ENCODE measurements at places on chromosomes 4 and X. TPM values are rescaled to one million over a fixed set of nuclear protein-coding genes. Genes with fewer than 3 reads are reported as not detected.

DNA sequence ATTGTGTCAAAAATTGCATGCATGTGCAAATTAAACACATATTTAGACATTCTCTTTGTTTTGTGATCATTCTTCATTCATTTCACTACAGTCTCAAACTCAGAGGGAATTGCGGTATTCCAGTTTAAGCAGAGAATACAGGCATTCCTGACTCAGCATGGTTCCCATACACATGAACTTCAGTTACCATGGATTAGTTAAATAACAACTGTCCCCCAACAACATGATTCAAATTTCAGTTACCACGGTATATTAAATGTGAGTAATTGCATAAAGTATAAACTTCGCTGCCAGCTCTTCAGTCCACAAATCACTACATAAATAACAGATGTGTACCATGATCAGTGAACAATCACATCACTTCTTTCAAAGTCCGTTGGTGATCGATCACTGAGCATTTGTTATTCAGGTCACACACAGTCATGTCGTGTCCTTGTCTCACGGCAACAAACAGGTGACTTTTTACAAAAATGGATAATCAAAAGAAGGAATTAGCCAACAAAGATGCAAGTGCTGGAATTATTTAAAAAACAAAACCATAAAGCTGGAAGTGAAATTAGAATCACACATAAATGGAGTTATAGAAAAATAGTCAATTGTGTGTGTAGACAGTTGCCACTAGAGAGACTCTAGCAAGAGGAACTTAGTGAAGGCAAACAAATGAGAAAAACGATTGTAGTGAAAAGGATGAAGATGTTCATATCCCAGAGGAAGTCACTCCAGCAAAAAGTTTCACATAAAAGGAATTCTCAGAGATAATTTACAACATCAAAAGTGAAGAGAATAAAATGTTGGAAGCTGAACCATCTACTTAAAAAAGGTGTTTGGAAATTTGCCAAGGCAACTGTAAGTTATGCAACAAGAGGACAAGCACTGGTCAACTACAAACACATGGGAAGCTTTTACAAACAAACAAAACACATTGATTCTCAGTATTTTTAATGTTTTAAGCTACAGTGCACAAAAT, 138.6 kb upstream of the SMARCAD1 start:
- H3K4me1 ChIP-seq = peaks cover 3% of the 10 kb centered on the region
- H3K36me3 ChIP-seq = no peaks in the 10 kb centered on the region
- H3K27ac ChIP-seq = no peak overlapping the region
- no peak overlapping the region for H3K4me3 ChIP-seq
- DNase-seq = no peak
- peaks cover 20% of the 10 kb centered on the region for H3K27me3 ChIP-seq

DNA sequence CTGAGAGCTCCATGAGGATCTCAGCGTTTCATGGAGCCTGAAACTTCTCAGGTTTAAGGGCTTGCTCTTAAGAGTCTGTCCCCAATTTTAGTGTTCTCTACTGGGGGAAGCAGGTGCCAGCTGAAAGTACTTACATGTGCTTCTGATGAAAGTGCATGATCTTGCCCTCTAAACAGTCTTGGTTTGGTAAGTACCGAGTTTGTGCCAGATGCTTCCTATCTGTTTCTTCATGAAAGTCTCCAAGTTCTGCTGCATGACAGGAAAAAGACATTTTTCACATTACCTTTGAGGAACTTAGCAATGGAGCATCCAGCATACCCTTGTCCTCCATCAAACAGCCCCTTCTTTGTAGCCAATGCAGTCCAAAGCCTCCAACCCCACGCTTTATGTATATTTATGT, 42.0 kb downstream of the FRMD7 start:
- H3K36me3 ChIP-seq = no peaks in the 10 kb centered on the region
- H3K27ac ChIP-seq = no peak overlapping the region
- DNase-seq = no peak
- H3K4me3 ChIP-seq = no peak overlapping the region
- H3K27me3 ChIP-seq = no peaks in the 10 kb centered on the region

Gene ITIH6
- total RNA-seq = 0.08 TPM

- peak overlapping the region; percentile 45 for H3K27ac ChIP-seq
- H3K27me3 ChIP-seq = peaks cover 13% of the 10 kb centered on the region
- no peak overlapping the region for H3K4me3 ChIP-seq
- no peaks in the 10 kb centered on the region for H3K36me3 ChIP-seq
- peaks cover 43% of the 10 kb centered on the region for H3K4me1 ChIP-seq
- no peak for DNase-seq
Observed at GRCh38 chr4:173492315-173492714, 37.7 kb downstream of the HAND2 start.

GRCh38 chr4:8073206-8073863, 85.3 kb downstream of the ABLIM2 start:
- DNase-seq = peak; percentile 76
- no peaks in the 10 kb centered on the region for H3K4me1 ChIP-seq
- peaks cover 31% of the 10 kb centered on the region for H3K27me3 ChIP-seq
- no peaks in the 10 kb centered on the region for H3K36me3 ChIP-seq
- H3K27ac ChIP-seq = no peak overlapping the region

GRCh38 chrX:85828771-85829170, 218.6 kb downstream of the CHM start:
- peaks cover 6% of the 10 kb centered on the region for H3K27me3 ChIP-seq
- no peak for DNase-seq
- H3K36me3 ChIP-seq = no peaks in the 10 kb centered on the region
- H3K27ac ChIP-seq = no peak overlapping the region

DNA sequence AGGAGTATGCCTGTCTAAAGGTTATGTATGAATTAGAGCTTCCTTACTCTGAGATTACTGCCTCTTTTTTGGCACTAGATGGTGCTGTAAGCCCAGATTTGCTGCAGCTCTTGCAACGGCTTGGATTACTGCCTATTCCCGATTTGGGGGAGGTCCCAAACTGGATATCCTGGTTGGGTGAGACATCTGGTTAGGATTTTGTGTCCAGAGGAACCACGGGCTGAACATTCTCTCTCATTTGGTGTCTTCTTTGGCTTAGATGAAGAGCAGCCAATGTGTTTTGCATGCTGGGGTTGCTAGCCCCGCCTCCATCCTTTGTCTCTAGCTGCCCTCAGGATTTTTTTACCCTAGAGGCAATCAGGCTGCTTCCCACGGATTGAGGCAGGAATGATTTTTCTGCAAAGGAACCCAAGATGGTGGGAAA, 31.9 kb downstream of the F8A1 start:
- peaks cover 5% of the 10 kb centered on the region for H3K4me1 ChIP-seq
- no peak for DNase-seq
- peak overlapping the region; percentile 60 for H3K4me3 ChIP-seq
- peak overlapping the region; percentile 19 for H3K27ac ChIP-seq
- H3K27me3 ChIP-seq = peaks cover 6% of the 10 kb centered on the region

DNA sequence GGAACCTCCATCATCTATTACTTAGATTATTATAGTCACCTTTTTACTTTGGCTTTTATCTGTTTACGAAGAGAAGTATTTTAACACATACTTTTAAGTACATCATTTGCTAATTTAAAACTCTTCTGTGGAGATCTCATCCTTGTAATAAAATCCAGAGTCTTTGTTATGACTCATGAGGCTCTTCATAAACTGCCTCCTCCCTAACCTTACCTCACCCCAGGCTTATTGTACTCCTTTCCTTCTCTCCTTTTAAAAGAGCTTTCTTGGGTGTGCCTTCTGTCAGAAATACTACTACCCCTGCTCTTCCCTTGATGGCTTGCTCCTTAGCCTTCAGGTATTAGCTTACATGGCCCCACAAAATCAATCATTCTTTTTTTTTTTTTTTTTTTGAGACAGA, 6.6 kb downstream of the ARL9 start:
- no peaks in the 10 kb centered on the region for H3K36me3 ChIP-seq
- H3K4me3 ChIP-seq = no peak overlapping the region
- no peaks in the 10 kb centered on the region for H3K4me1 ChIP-seq
- no peak overlapping the region for H3K27ac ChIP-seq
- H3K27me3 ChIP-seq = peaks cover 4% of the 10 kb centered on the region

GRCh38 chr4:56405016-56405415, 17.7 kb upstream of the AASDH start:
- no peak overlapping the region for H3K4me3 ChIP-seq
- no peaks in the 10 kb centered on the region for H3K27me3 ChIP-seq
- H3K27ac ChIP-seq = no peak overlapping the region
- peaks cover 2% of the 10 kb centered on the region for H3K36me3 ChIP-seq

Gene HTN3
- total RNA-seq = not detected

- H3K27ac ChIP-seq = no peak overlapping the region
- peaks cover 9% of the 10 kb centered on the region for H3K27me3 ChIP-seq
- H3K4me3 ChIP-seq = no peak overlapping the region
Observed at GRCh38 chr4:48127231-48127630, 6.8 kb downstream of the TXK start.

GRCh38 chrX:25206778-25207177, 191.0 kb upstream of the ARX start:
- no peak overlapping the region for H3K27ac ChIP-seq
- DNase-seq = no peak
- no peaks in the 10 kb centered on the region for H3K36me3 ChIP-seq
- H3K4me1 ChIP-seq = no peaks in the 10 kb centered on the region
